Breast epithelium (tissue), 4 donors: ENCODE measurements at places on chromosomes 11 and 22. TPM values are rescaled to one million over a fixed set of nuclear protein-coding genes. Genes with fewer than 3 reads are reported as not detected.

GRCh38 chr22:24845041-24845898 is 39.3 kb downstream of the SGSM1 start:
- DNase-seq, result no peak

DNA sequence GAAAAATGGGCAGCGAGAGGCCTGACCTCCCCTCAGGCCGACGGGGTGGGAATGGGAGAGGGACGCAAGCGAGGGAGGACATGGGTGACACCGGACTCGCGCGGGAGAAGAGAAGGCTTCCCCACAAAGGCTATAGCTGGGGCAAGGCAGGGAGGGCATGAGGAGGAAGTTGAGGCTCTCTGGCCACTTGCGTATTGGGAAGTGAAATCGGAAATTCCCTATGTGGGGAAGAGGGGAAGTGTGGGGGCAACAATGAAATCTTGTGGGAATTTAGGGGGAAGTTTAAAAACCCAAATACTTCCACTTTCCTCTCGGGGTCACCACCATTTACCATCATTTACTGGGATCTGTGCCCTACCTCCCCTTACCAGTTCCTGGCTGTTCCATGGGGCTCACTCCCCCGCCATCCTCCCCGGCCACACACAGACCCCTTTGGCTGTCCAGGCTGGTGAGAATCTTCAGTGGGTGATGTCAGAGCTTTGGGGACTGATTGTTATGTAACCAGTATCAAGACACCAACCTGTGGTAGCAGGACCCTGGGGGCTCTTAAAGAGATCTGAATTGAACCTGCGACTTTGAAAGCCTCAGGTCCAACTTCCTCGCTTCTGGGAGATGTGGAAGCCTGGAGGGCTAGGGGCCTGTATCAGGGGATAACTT is 951 bp upstream of the EHD1 start:
- no peak for DNase-seq

Gene TRIM49
- not detected for total RNA-seq

Gene SAA4
- 45.2 TPM for total RNA-seq

DNA sequence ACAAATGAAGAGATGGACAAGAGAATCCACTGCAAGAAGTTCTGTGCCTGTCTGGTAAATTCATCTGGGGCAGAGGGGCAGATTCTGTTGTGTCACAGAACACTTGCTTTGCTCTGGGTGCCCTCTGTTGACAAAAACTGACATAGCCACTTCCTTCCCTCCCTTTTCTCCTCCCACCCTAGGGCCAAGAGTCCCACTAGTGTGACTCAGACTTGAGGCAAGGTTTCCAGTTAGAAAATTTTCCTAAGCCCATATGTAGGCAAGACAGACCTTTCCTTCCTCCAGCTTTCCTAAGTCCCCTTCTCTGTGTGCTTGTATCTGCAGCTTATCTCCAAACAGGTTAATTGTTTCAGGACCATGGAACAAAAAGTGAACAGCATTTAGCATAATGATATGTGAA is 106.8 kb downstream of the RBFOX2 start:
- peak; percentile 41 for DNase-seq

DNA sequence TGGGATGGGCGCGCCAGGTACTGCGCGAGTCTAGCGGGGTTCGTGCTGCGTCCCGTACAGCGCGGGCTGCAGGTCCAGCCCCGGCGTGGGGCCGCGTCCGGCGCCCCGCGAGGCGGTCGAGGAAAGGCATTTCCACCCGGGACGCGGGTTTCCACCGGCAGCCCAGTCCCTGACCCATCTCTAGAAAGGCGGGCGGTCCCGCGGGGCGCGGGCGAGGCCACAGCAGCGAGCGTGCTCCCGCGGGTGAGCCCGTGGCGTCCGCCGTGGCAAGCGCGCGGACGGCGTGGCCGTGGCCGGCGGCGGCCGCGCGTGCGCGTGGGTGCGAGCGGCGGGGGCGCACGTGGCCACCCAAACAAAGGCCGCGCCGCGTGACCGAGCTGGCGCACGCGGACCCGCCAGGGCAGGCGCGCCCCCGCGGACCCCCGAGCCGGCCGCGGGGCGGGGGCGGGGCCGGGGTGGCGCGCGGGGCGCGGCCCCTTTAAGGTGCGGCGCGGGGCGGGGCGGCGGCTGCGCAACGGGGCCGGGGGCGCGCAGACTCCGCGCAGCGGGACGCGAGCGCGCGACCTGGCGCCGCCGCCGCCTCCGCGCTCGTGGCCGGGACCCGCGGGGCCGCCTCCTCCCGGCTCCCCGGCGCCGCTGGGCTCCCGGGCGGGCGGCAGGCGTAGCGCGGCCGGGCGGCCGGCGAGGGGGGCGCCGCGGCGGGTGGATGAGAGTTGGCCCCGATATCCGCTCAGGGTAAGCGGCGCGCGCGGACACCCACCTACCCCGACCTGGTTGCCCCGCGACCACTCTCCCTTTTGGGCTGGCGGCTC is 39.3 kb upstream of the CELSR1 start:
- no peak for DNase-seq

DNA sequence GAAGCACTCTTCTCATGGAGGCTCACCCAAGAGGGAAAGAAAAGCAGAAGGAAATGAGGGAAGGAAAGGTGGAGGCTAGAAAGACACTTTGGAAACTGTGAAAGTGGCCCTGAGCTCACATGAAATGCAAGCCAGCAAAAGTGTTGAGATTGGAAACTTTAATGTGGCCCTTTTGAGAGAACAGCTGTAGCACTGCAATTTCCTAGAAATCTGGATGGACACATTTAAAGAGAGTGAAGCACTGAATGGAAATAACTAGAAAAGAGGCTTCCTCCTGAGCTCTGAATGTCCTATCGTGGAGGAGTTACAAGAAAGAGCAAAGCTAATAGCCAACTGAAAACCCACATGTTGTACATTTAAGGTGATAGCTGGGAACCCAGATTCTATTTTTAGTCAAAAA is 56.0 kb downstream of the LIF start:
- no peak for DNase-seq

Gene KCNQ1OT1
- total RNA-seq, result 5.3 TPM

Gene SCGB2A2
- 1.4 TPM for total RNA-seq

DNA sequence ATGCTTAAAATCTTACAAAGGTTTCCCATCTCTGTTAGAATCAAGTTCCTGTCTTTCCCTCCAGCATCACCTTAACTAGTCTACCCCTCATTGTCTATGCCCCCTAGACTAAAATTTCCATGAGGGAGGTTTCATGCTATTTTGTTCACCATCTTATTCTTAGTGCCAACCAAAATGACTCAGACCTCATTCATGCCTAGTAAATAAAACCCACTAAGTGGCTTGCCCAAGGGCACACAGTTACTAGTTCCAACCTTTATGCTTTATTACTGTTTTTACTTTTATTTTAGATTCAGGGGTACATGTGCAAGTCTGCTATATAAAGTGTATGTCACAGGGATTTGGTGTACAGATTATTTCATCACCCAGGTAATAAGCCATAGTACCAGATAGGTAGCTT is 469.1 kb upstream of the FAT3 start:
- no peak for DNase-seq

- DNase-seq, result no peak
Observed at GRCh38 chr11:7612661-7613393, 60.5 kb downstream of the CYB5R2 start.

DNA sequence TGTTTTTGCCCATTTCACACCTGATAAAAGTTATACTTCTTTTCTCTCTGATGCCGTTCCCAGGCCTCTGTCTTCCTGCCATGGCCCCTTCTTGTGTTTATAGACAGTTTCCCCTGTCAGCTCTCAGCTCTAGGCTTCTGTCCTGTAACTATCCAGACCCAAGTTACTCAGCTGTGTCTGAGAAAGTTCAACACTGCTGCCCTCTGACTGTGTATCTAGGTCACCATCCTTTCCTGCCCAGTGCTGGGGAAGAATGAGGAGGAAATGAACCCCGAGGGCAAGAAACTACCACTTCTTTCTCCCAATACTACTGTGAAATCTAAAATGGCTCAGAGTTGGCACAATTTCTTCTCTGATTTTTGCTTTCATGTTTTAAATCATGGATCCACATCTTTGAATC is 29.6 kb downstream of the SNX19 start:
- DNase-seq, result no peak

- no peak for DNase-seq
Observed at GRCh38 chr11:111557425-111558111, 17.0 kb downstream of the LAYN start.
